ENCODE measurements at places on chromosomes 16 and 17.

GRCh38 chr16:75096656-75097055, 19.9 kb downstream of the LDHD start:
- DNase-seq = no peak

DNA sequence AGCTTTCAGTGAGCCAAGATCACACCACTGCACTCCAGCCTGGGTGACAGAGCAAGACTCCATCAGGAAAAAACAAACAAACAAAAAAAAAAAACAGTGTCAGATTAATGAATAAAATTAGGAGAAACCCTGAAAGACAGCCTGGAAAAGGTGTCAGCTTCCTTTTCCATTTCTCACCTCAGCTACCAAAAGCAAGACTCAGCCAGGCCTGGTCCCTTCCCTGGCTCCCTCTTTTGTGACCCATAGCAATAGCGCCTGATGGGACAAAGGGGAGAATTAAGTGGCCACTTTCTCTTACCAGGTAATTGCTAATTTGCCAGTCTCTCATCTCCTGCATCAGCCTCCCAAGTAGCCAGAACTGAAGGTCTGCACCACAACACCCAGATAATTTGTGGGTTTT, 3.9 kb upstream of the THRA start:
- no peak for DNase-seq

GRCh38 chr17:49390548-49391324, 23.9 kb downstream of the PHB1 start:
- peak; percentile 87 for DNase-seq

- peak; percentile 35 for DNase-seq
These were observed 2.9 kb upstream of the MAP1LC3B start for GRCh38 chr16:87389245-87389644.

GRCh38 chr17:57294101-57294500, 37.8 kb downstream of the MSI2 start:
- no peak for DNase-seq

DNA sequence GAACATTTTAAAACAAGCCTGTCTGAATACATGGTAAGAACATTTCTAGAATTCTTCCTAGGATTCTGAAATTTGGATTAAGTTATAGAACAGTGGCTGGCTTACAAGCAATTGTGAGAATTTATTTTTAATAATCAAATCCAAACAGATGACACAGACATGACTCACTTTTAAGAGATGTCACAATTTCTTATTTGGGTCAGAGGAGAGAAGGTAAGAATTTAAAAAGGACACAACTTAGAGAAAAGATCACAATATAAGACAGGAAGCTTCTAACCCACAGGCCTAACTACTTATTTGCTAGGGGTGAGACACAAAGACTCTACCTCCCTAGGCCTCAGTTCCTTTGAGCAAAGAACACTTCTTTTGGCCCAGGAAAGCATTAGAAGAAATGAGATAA, 32.7 kb downstream of the ZZEF1 start:
- DNase-seq = no peak

DNA sequence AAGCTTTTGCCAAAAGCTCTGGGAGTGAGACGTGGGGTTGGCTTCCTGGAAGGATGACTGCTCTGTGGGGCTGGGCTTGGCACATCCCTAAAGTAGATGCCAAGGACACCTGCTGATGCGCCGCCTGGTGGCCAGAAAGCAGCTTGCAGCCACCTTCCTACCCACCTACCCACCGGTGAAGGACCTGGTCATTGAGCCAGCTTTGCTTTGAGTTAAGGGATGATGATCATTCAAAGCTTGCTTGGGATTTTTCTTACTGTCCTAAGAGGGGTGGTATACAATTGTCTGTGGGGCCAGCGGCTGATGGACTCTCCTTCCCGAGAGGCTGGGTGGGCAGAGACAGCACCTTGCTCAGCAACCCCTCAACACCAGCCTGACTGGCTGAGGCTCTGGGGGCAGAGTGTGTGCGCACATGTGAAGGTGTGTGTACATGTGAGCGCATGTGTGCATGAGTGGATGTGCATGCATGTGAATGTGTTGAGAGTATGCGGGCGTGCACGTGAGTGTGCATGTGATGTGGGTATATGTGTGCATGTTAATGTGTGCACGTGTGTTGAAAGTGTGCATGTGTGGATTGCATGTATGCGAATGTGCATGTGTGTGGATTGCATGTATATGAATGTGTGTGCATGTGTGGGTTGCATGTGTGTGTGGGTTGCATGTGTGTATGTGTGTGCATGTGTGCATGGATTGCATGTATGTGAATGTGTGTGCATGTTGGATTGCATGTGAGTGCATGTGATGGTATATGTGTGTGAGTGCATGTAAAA, 18.6 kb downstream of the C1QTNF1 start:
- DNase-seq = peak; percentile 52

- DNase-seq = no peak
These were observed 369.1 kb downstream of the CPPED1 start for GRCh38 chr16:12434567-12434966.

- no peak for DNase-seq
These were observed 135.8 kb downstream of the CCDC182 start for GRCh38 chr17:57609125-57609877.

DNA sequence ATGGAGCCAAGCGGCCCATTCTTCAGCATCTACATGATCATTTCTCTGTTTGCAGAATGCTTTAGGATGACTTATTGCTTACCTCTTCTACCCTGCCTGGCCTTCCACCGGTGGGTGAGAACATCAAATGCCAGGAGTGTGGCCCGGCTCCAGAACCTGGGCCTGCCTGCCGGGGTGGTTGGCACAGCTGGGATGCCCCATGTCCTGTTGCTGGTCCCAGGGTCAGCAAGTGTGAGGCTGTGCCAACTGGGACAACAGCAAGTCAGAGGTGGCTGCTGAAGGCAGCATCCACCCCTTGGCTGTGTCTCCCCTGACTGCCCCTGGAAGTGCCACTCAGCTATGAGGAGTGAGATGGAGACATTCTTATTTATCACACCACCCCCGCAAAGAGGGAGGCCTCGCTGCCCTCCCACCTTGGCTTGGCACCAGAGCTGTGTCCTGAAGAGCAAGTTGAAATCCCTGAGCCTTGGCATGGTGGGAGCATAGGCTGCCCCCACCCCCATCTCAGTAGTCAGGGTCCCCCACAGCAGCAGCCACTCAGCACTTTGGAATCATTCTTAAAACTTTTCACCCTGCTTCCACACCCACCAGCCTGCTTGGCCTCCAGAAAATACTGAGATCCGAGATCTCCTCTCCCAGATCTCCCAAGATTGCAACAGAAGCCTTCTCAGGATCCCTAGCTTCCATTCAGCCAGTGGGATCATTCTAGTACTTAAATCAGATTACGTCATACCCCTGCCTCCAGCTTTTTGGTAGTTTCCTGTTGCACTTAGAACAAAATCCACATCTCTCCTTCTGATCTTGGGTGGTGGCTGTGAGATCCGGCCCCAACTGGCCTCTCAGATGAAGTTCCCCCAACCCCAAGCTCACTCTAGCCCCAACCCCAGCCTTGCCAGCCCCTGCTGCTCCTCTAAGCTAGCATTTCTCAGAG, 127.5 kb downstream of the SOCS1 start:
- peak; percentile 32 for DNase-seq

GRCh38 chr16:89475144-89475543, 15.2 kb downstream of the ANKRD11 start:
- no peak for DNase-seq

- no peak for DNase-seq
These were observed 20.9 kb downstream of the SPACA3 start for GRCh38 chr17:33012522-33013033.

GRCh38 chr16:57258226-57258909, 13.3 kb downstream of the ARL2BP start:
- DNase-seq = no peak

DNA sequence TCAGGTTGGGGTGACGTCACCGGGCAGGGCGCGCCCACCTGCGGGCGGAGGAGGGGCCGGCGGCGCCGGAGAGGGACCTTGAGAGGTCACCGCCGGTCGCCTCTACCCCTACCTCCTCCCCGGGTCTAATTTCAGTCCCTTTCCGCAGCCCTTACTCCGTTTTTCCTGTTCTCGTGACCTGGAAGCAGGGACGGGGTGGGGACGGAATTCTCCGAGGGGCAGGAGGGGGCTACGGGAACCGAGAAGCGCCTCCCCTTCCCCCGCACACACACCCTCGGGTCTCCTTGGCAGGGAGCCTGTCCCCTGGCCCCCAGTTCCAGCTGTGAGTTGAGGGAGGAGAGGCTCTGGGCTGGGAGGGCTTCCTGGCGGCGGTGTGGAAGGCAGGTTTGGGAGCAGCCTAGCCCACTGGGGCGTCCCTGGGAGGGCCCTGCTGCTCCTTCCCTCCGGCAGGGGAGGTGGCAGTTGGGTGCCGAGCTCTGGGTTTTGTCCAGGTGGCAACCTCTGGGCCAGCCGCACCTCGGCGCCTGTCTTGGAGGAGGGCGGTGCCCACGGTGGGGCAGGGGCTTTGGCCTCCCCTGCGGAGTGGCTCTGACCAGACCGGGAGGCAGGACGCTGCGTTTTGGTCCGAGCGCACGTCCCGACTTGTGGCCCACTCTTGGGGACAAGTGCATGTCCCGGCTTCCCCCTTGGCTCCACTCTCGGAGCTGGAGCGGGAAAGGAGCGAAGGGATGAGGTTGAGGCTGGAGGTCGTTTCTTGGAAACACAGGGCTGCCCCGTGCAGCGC, 773 bp downstream of the SYNGR3 start:
- DNase-seq = no peak

DNA sequence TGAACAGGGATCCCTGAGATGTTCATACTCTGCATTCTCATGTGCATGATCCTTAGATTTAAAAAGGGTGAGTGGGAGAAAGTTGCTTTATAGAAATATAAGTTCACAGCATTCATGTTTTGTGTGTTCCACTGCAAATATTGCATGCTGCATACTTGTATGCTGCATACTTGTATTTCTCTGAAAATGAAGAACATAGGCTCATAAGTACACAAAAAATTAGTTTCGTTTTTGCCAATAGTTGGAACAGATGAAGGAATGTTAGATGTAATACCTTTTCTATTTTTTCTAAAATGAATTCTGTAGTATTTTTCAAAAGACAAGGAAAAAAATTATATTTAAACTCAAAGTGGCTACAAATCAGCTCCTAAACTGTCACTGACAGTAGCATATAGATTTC, 79.0 kb downstream of the NFAT5 start:
- no peak for DNase-seq

- no peak for DNase-seq
These were observed 6.2 kb downstream of the ACE start for GRCh38 chr17:63483038-63483437.

DNA sequence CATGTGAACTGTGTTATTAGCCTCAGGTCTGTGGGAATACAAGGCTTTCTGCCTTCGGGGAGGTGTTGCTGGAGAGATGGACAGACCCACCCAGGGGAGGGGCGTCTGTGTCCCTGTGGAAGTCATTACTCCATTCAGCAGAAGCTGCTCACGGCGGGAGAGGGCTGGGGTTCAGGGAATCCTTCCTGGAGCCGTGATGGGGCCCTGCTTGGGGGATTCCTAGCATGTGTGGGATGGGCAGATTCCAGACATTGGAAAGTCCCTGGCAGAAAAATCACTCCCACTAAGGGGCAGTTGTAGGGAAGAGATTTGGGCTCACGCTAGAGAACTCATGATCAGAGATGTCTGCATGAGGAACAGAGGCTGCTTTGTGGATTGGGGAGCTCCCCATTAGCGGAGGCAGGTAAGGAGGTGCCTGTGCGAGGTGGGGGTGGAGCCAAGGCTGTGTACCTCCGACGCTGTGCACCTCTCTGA, 56.3 kb upstream of the IL34 start:
- no peak for DNase-seq

GRCh38 chr16:14958970-14959369, 15.9 kb upstream of the PDXDC1 start:
- no peak for DNase-seq

- DNase-seq = no peak
These were observed 77.4 kb upstream of the TOB1 start for GRCh38 chr17:50943575-50943933.

GRCh38 chr17:79162012-79162963, 87.7 kb downstream of the ENGASE start:
- DNase-seq = no peak

GRCh38 chr17:55200904-55201303, 63.9 kb upstream of the HLF start:
- DNase-seq = no peak

DNA sequence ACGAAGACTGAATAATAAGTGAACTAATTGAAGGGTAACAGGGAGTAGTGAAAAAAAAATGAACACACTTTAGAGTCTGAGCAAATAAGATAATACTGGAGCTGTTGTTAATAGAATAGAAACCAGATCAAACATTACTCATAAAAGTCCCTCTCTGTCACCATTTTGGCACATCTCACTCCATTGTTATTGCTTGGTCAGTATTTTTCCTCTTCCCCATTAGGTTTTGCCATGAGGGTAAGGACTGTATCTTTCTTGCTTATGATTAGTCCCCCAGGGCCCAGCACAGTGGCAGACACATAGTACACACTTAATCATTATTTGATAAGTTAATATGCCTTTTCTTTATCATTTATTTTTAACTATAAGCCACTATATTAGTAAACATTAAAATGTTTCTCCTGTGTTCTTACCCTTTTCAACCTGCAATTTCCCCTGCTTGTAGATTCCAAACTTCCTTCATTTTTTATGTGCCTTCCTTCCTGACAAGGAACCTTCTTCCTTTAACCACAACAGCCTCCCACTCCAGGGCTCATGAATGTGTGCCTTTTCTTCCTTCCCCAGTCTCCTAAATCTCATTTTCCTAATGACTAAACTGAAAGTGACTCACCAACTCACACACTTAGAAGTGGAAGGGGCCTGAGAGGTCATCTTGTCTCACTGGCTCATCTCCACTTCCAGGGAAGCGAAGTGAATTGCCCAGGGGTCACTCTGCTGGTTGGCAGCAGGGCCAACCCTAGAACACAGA, 88.2 kb upstream of the HAS3 start:
- peak; percentile 46 for DNase-seq

DNA sequence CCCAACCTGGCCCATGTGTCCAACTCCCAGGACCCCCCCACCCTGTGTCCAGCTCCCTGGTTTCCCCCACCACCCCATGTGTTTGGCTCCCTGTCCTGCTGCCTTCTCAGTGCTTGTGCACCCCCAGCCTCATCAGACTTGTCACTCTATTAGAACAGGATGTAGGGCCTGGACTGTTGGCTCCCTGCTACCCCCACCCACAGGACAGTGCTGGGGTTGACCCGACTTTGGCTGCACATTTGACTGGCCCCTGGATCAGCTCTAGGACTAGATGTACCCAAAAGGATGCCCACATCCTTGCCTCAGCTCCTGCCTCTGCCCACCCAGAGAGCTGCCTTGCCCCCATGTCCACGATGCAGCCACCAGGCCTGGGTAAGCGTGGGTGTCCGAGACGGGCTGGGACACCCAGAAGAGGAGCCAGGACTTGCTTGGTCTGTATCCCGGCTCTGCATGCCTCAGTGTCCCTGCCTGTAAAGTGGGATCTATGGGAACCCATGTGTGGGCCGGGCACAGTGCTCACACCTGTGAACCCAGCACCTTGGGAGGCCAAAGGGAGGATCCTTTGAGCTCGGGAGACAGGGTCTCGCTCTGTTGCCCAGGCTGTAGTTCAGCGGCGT, 1.5 kb upstream of the CCDC57 start:
- DNase-seq = no peak
